ENCODE measurements at places on chromosomes 13 and 19. TPM values are rescaled to one million over a fixed set of nuclear protein-coding genes. Genes with fewer than 3 reads are reported as not detected.

- DNase-seq: no peak
Observed at GRCh38 chr19:13334801-13335481, 171.3 kb downstream of the CACNA1A start.

DNA sequence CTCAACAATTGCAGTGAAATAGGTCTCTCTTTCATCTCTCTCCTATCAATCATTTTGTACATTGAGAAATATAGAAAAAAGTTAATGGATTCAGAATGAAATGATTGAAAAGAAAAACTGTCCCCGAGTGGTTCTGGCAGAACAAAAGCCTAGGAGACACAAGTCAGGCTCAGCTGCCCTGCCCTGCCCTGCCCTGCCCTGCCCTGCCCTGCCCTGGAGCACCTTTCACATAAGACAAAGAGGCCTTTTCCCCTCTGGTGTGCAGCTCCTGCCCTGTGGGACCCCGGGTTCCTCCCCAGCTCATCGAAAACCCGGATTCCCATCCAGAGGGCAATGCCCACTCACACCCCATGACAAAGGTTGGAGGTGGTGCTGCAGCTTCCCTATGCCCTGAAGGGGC is 94.7 kb downstream of the TEX26 start:
- DNase-seq: no peak

JSRP1 gene
- total RNA-seq: 3.5 TPM

GRCh38 chr13:54536112-54536511 is 1507.5 kb downstream of the OLFM4 start:
- no peak for DNase-seq

- no peak for DNase-seq
Observed at GRCh38 chr19:38650911-38651584, 3.6 kb downstream of the ACTN4 start.

DNA sequence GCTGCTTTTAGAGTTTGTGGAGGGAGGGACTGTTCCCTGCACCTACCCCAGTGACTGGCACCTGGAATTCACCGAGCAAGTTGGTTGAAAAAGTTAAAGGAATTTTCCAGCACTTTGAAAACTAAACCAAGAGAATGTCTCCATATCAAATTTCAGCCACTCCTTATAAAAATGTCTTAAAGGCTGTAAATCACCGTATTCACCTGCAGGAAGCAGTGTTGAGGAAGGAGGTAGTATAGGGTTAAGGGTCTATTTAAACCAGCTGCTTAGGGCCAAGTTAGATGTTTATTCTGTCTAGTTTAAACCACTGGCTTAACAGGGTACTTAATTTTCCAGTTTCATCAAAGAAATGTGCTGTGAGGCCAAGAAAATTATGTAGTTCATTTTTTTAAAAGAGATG is 3.8 kb upstream of the RAB20 start:
- DNase-seq: no peak

- DNase-seq: no peak
Observed at GRCh38 chr19:47573071-47574026, at the start of gene ZNF541. Gene ZNF541, minus strand, starts transcription at chr19:47573148. Its CDS starts 17,292 bp downstream, at chr19:47555856.

DNA sequence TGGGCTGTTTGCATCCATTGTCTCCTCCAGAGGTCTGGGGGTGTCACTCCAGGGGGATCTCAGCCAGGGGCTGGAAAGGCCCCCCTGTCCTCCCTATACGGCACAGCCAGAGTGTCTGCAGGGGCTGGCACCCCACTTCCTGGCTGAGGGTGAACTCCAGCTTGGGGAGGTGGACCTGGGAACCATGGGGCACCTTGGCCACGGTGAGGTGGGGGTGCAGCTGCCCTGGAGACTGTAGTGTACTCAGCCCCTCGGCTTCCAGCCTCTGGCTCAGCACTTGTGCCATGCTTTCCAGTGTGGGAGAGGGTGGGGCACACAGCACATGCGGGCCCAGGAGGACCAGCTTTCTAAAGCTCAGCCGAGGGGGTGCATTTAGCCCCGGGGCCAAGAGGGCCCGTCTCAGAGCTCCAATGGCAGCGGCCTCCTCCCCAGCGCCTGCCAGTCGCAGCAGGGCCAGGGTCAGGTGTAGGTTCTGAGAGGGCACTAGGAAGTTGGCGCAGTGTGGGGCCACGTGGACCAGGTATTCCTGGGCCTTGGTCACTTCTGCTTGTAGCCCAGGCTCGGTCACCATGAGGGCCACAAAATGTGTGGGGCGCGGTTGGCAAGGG is 1.4 kb downstream of the LENG9 start:
- DNase-seq: no peak

KLF1 gene
- 0.51 TPM for total RNA-seq

- DNase-seq: no peak
Observed at GRCh38 chr13:100764937-100765336, 90.3 kb upstream of the TMTC4 start.

GRCh38 chr13:83618966-83619365 is 263.3 kb downstream of the SLITRK1 start:
- no peak for DNase-seq

DNA sequence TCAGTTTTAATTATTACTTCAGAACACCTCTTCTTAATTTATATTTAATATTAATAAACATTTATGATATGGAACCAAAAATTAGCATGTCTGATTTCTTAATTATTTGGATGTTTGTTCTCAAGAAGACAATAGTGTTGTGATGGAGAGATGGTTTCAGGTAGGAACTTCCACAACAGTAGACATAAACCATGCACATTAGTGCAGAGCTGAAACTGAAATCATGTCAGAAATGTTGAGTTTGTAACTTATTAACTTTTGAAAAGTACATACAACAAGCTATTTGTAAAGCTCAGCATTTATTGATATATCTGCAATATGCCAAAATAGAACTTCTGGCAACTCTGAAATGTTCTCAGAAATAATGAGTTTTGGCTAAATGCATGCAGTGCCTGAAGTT is 11.8 kb upstream of the EDNRB start:
- no peak for DNase-seq

MEIS3 gene
- total RNA-seq: not detected

DNA sequence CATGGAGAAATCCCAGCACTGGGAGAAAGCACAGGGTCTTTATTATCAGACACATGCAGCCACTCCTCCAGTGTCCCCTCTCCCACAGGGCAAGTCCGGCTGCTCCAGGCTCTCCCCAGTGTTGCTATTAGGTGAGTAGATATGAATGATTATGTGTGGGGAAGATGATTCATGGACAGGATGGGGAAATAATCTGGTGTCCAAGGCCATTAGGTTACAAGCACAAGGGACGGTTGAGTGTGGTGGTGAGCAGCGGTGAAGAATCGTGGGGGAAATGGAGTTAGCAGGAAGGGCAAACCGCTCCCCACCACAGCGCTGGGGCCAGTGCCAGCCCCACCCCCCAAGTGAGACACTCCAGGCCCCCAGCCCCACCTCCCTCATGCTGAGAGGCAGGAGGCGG is 19.0 kb downstream of the CD177 start:
- no peak for DNase-seq

- no peak for DNase-seq
Observed at GRCh38 chr13:46032341-46032740, 20.2 kb downstream of the ZC3H13 start.

DNA sequence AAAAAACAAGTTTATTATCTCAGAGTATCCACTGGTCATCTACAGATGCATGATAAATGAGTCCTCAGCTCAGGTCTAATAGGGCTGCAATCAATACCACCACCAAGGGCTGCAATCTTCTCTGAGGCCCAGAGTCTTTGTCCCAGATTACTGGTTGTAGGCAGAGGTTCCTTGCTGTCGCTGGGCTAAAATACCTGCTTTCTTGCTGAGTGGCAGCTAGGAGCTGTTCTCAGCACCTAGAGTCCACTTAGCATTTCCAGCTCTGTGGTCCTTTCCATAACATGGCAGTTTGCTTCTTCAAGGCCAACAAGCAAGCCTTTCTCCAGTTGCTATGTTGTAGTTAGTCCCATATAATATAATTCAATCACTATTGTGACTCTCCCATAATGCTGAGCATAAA is 351.3 kb downstream of the SLITRK1 start:
- DNase-seq: no peak

DNAAF3 gene
- 7.0 TPM for total RNA-seq
